ENCODE measurements at places on chromosomes 6 and 20.

GRCh38 chr6:2432292-2432691, 186.9 kb upstream of the GMDS start:
- DNase-seq: no peak

DNA sequence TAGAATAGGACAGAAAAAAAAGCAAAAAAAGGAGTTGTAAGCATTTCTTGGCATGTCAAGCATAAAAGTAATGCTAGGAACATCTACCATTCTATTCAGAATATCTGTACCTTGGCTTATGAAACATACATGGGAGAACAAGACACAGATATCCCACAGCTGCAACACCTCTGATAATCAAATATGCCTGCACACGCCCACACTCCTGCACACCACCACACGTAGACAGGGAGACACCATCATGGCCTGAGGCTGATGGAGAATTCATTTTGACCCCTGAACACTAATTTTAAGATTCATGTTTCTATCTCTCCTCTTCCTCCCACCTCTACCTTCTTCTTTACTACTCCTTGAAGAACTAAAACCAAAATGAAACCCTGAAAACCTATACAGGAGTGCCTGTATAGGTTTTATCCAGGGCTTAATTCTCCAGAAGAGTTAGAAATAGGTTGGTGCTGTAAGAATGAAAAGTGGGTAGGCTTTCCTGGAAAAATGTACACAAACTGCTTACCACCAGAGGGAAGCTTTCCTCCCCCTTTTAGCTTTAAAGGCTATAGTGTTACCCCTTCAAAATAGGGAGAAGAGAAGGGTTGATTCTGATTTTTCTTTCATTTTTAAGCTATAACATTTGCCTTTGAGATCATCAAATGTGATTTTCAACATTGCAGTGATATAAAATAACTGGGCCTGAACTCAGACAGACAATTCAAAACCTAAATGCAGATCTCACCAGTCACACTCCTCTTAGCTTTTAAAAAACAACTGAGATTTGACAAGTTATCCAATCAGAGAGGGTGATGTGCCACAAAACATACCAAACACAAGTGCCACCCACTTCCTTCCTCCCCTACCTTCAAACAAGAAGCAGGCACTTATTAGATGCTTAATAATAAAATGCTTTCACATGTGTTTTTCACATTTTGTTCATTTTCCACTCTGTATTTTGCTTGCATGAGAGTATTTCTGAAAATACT, 57.9 kb downstream of the ELOVL5 start:
- no peak for DNase-seq

DNA sequence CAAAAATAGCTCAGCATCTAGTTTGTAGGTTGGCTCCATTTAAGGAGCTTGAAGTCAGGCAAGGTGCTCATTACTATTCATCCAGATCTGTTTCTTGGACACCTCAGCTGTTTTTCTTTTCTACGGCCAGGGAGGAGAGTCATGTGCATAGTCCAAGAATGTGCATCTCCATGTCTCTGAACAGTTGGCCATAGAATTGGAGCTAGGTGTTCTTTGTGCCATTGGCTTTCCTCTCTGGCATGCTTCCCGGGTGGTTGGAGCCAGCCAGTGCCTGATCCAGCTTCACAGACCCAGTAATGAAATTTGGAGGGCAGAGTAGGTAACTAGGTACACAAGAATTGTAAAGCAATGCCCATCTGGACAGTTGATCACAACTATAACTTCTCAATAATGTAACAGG, 21.6 kb downstream of the EYA4 start:
- no peak for DNase-seq

DNA sequence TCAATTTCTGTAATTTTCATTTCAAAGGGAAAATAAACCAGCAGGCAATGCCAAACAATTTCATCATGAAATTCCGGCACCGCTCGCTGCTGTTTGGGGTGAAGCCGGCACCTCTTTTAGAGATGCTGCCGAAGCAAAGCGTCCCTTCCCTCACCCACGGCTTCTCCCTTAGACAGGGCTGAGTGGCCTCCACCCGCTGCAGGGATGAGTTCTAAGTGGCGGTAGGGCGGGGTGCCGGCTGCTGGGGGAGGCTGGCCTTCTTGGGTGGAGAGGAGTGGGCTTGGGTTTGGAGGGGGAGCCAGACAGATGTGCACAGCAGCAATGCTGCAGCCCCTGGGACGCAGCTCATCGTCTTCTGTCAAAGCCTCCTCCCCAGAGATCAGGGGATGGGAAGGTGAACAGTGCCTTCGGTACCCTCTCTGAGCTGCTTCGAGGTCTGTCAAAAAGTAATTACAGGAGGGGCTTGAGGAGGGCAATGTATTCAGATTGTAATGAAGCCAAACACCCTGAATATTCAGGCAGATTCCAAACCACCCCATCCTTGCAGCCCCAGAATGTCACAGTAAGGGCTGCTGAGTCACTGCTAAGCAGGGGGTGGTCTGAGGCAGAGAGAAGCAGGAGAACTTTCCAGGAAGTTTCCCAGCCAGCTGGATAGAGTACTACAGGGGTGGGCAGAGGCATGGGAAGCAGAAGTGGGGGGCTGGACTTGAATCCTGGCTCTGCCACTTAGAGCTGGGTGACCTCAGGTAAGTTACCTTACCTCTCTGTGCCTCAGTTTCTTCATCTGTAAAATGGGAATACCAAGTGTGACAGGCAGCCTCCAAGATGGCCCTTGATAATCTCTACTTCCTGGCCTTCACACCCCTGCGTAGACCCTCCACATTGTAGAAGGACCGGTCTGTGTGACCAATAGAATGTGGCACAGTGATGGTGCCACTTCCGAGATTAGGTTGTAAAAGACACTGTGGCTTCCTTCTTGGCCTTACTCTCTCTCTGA, 96.6 kb downstream of the SULF2 start:
- no peak for DNase-seq

DNA sequence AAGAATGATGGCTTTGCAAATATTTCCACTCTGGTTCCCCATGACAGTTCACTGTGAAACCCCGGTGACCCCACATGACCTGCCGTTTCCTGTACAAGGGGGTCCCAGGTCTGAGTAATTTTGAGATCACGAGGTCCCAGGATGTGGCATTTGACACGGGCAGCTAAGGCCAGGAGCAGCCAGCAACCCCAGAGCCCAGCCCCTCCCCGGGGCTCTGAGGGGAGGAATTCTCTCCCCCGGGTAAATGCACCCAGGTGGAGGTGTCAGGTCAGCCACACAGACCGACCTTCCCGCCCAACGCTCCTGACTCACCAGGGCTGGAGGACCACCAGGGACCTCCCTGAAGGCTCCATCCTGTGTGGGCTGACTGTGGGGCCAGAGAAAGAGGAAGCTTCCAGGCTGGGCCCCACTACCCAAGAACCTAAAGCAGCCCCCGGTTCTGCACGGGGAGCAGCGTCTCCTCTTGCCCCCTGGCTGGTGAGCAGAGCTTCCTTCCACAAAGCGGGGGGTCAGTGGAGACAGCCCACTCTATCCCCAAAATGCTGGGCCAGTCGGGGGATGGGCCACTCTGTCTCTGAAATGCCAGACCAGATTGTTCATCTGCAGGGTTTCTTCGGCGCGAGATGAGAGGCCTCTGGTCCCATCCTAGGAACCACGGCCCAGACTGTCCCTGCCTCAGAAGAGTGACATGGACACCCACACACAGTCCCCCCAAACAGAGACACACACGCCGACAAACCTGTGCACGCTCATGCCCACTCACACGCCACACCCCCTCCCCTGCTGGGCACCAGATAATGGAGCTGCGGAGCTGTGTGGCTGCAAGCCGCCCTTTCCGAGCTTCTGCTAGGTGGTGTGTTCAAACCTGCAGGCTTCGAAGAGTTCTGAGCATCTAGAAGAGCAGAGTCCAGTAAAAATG, 23.4 kb upstream of the SLCO4A1 start:
- DNase-seq: no peak

DNA sequence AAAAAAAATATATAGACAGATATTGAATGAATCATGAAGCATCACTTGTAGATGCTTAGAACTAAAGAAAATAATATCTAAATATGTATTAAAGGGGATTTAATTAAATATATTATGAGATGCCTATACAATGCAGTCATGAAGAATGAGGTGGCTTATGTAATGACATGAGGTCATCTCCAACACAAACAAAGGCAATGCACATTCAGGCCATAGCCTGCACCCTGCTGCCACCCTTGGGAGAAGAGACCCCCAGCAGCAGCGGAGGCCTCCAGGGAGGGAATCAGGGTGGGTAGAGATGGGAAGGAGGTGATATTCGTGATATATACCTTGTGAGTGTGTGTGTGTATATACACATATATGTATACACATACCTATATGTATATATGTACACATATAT, 26.4 kb upstream of the SSTR4 start:
- DNase-seq: no peak

DNA sequence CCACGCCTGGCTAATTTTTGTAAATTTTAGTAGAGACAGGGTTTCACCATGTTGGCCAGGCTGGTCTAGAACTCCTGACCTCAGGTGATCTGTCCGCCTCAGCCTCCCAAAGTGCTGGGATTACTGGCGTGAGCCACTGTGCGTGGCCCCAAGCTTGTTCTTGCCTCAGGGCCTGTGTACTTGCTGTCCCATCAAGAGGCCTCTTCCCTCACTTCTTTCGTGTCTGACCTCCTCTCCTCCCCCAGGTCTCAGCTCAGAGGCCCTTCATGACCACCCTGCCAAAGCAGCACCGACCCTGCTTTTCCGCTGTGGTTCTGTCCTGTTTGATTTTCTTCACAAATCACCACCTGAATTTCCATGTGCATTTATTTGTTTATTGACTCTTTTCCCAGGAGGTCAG, 10.5 kb upstream of the UBE2V1 start:
- no peak for DNase-seq

DNA sequence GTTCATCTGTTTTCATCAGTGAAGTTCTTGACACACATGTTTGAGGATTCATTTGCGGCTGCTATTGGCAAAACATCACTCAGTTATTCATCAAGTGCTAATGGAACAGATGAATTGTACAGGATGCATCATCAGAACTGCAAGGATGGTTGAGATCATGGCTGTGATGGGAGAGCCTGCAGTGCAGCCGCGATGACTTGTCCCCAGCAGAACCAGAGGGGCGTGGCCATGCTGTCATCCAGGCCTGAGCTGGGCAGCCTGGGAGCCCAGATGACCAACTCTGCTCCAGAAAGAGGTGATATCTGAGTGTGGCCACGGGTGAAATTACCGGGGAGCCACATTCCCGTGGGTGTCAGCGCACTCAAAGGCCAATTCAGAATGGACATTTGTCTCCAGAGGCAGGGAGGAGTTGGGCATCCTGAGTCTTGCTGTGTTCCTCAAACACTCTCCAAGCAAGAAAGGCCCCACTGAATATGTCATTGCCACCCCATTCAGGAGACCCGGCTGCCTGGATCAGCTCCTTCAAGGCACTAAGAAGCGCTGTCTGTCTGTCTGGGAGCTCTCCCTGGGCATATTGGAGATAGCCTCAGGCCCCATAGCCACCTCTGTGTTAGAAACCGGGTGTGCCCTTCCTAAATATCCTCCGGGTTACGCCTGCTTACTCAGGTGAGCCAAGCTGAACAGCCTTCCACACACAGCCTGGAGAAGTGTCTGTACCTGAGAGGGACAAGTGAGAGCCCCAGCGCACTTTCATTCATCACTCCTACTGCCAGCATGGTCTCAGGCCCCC, 66.7 kb downstream of the SYNDIG1 start:
- DNase-seq: no peak

DNA sequence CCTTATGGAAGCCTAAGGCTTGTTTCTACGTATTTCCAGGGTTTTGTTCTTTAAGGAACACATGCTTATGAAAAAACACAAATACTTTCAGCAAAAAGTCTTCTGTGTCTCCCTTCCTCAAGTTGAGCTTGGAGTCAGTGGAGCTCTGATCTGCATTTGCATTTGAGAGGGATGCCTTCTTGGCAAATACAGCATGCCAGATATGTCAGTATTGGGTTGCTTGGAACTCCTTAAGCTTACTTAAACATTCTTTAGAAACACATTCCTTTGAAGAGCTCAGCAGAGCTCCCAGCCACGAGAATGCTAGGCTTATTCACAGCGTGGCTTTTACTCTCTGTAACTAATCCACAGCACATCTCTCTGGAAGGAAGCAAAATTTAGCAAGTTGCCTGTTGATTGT, 68.3 kb downstream of the ANKRD6 start:
- no peak for DNase-seq

GRCh38 chr6:111843347-111844147, 29.7 kb downstream of the FYN start:
- DNase-seq: no peak

GRCh38 chr20:45235995-45236394, 14.8 kb downstream of the SEMG2 start:
- no peak for DNase-seq

GRCh38 chr6:124441450-124441849, 520.8 kb upstream of the RNF217 start:
- no peak for DNase-seq

- DNase-seq: no peak
These were observed 20.8 kb downstream of the OR2B2 start for GRCh38 chr6:27891320-27891875.

- DNase-seq: no peak
These were observed 10.5 kb downstream of the DNAH8 start for GRCh38 chr6:38725414-38726183.

DNA sequence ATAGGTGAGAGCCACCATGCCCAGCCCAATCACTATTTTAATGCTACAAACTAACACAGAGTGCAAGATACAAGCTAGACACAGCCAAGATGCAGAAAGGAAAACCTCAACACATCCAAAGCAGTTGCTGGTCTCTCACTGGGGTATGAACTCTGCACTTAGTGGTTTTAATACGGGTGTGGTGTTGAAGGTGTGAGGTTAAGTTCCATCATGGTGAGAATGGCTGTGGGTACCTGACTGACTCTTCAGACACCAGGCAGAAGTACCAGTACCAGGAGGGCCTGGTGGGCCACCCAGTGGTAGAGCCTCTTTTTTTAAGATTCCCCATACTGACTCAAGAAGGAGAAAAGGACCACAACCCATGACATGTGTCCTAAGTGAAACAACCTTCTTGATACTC, 13.0 kb downstream of the GNAS-AS1 start:
- DNase-seq: no peak

GRCh38 chr20:49993301-49993751, 10.5 kb downstream of the SNAI1 start:
- DNase-seq: no peak

- DNase-seq: no peak
These were observed 809.3 kb downstream of the HACE1 start for GRCh38 chr6:104050455-104050854.
